ENCODE measurements at places on chromosomes 13 and 19. TPM values are rescaled to one million over a fixed set of nuclear protein-coding genes. Genes with fewer than 3 reads are reported as not detected.

DNA sequence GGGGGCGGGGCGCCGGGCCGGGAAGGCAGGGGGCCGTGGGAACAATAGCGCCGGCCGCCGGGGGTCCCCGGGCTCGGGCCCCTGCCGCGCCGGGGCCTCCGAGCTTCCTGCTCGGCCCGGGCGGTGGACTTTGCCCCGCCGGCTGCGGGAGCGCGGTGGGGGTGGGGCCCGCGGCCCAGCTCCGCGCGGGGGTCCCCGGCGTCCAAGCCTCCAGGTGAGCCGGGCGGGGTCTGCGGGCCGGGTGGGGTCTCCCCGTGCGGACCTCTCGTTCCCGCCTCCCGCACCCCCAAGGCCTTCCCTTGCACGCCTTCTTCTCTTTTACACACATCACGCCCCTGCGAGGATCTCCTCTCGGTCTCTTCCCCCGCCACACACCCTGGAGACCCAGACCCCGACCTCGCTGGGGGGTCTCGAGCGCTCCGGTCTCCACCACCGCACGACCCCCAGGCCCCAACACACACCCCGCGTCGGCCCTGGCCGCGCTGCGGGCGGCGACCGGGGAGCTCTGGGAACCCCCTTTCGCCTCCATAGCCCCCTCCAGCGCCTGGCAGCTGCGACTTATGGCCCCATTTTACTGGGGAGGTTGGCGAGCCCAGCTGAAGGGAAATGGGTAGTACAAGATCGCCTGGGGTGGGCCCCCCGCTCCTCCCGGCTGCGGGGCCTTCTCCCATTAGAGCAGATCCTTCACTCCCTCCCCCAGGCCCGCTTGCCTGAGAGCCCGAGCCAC, 711 bp downstream of the CAMSAP3 start:
- peaks cover 15% of the 10 kb centered on the region for H3K27me3 ChIP-seq
- H3K36me3 ChIP-seq, result no peaks in the 10 kb centered on the region
- H3K4me1 ChIP-seq, result peaks cover 8% of the 10 kb centered on the region
- H3K4me3 ChIP-seq, result no peak overlapping the region
- no peak overlapping the region for H3K27ac ChIP-seq

DNA sequence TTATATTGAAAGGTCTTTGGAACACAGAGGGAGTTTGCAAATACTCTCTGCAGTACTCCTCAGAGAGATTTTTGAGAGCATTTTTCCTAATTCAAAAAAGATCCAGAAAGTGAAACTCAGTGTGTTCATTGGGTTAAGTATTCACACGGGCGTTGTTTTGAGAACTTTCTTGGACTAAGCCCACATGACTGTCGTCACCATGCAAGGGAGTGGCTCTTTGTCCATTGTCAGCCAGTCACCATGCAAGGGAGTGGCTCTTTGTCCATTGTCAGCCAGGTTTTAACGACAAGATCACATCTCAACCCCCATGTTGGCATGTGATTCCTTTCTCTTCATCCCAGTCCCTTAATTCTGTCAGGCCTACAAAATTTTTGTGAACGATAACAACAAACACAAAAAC, 81.2 kb upstream of the STK24 start:
- no peaks in the 10 kb centered on the region for H3K4me1 ChIP-seq
- H3K27ac ChIP-seq, result peak overlapping the region; percentile 23
- no peaks in the 10 kb centered on the region for H3K27me3 ChIP-seq
- no peak for DNase-seq

DNA sequence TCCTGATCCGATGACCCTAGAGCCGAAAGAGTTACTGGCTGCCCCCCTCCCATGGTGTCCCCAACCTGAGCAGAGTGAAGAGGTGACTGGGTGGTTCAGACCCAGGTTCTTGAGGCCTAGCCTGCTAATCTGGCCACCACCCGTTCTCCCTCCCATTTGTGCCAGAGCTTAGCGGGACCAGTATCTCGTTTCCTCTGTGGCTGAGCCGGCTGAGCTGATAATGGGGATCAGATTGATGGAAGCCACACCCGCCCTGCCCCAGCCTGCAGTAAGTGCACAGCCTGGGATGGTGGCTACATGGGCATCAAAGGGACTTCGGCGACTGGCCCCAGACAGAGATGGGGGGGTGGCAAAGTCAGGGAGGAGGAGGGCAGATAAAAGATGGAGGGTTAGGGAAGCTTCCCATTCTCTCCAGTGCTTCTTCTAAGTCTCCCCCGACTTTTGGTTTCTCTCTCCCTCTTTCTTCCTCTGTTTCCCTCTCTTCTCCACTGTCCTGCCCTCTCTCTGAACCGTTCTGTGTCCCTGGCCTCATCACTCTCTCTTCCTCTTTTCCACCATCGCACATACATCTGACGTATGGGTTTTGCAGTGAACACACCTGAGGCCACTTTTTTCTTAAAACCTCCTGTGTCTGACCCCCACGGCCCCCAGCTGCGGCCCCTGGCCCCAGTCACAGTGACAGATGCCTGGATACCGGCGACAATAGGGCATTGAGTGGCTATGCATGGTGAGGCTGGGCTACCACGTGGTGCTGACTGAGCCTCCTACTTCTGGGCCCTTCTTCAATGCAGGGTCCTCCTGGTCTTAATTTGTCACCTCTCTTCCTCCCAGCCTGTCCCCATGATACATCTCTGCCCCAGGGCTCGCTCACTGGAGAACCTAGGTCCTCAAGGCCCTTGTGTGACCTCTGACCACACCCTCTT, 2.4 kb downstream of the ELAVL3 start:
- H3K4me3 ChIP-seq, result no peak overlapping the region
- no peak overlapping the region for H3K27ac ChIP-seq
- H3K36me3 ChIP-seq, result no peaks in the 10 kb centered on the region
- peaks cover 28% of the 10 kb centered on the region for H3K4me1 ChIP-seq
- DNase-seq, result no peak
- peaks cover 21% of the 10 kb centered on the region for H3K27me3 ChIP-seq

- DNase-seq, result no peak
- no peaks in the 10 kb centered on the region for H3K27me3 ChIP-seq
- peak overlapping the region; percentile 72 for H3K4me3 ChIP-seq
- H3K36me3 ChIP-seq, result no peaks in the 10 kb centered on the region
- peak overlapping the region; percentile 98 for H3K27ac ChIP-seq
Observed at GRCh38 chr19:55641426-55642152, 787 bp downstream of the ZNF580 start.

DNA sequence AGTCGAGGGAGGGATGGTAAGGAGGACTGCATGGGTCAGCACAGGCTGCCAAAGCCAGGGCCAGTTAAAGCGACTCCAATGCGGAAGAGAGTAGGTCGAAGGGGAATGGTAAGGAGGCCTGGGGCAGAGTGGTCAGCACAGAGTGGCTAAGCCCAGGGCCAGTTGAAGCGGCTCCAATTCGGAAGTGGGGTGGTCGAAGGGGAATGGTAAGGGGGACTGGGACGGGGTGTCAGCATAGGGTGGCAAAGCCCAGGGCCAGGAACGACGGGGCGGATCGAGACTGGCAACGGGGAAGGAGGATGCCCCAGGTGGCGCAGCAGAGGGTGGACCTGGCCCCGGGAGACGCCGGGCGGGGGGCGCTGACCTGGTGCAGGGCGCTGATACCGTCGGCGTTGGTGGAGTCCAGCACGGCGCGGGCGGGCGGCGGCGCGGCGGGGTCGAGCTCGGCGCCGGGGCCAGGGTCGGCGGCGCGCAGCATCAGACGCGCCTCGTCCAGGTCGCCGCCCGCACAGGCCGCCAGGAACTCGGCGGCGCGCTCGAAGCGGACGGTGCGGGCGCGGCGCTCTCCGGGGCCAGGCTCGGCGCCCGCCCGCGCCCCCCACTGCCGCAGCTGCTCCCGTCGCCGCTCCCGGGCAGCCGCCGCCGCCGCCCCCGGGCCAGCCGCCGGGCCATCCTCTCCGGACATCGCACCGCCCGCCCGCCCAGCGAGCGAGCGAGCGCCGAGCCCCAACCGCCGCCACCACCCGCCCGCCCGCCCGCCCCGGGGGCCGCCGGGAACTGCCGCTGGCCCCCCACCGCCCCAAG, at the start of gene PPP1R12C:
Gene PPP1R12C, minus strand, starts transcription at position 779 of the 804 bp plus-strand sequence. Its CDS starts 94 bp downstream, at position 685.
- H3K4me3 ChIP-seq, result peak within 1 kb of the TSS; percentile 75
- no peaks in the 10 kb centered on the region for H3K27me3 ChIP-seq
- H3K4me1 ChIP-seq, result peaks cover 32% of the 10 kb centered on the region
- DNase-seq, result peak; percentile 47
- peak within 1 kb of the TSS; percentile 97 for H3K27ac ChIP-seq

- H3K36me3 ChIP-seq, result no peaks in the 10 kb centered on the region
- H3K4me3 ChIP-seq, result no peak overlapping the region
- no peaks in the 10 kb centered on the region for H3K4me1 ChIP-seq
- H3K27ac ChIP-seq, result no peak overlapping the region
- H3K27me3 ChIP-seq, result no peaks in the 10 kb centered on the region
Observed at GRCh38 chr13:97027162-97027554, 32.9 kb upstream of the OXGR1 start.

DNA sequence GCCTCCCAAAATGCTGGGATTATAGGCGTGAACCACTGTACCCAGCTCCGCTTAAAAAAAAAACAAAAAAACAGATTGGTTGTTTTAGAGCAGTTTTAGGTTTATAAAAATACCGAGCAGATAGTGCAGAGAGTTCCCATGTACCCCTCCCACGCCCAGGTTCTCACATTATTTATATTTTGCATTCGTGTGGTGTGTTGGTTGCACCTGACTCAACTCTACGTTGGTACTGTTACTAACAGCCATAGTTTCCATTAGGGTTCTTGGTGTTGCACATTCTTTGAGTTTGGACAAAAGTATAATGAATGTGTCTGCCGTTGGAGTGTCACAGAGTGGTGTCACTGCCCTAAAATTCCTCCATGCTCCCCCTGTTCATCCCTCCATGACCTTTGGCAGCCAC, 29.1 kb downstream of the MYO9B start:
- no peak overlapping the region for H3K4me3 ChIP-seq
- H3K27ac ChIP-seq, result no peak overlapping the region
- peaks cover 10% of the 10 kb centered on the region for H3K4me1 ChIP-seq
- H3K36me3 ChIP-seq, result no peaks in the 10 kb centered on the region

DNA sequence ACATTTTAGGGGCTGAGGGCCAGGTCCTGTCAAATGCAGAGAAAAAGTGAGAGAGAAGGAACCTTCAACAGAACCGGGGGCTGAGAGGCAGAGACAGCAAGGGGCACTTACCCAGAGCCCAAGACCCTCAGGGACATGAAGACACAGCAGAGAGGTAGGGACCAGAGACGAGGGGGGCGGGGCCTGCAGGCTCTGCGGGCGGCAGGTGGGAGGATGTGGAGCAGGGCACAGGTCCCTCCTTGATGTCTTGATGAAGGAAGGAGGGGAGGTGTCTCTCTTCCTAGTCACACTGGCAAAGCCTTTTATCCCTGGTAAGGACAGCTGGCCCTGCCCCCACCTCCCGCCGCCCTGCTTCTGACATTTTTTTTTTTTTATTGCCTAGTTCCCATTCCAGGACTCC, at the start of gene KLK14:
Gene KLK14, minus strand, starts transcription at position 277 of the 400 bp plus-strand sequence. Its CDS starts 273 bp downstream, at position 4.
- no peaks in the 10 kb centered on the region for H3K27me3 ChIP-seq

GRCh38 chr13:25871389-25872125, 180.3 kb downstream of the SHISA2 start:
- H3K4me1 ChIP-seq, result no peaks in the 10 kb centered on the region
- no peak overlapping the region for H3K27ac ChIP-seq
- H3K27me3 ChIP-seq, result no peaks in the 10 kb centered on the region
- DNase-seq, result no peak
- no peak overlapping the region for H3K4me3 ChIP-seq

DNA sequence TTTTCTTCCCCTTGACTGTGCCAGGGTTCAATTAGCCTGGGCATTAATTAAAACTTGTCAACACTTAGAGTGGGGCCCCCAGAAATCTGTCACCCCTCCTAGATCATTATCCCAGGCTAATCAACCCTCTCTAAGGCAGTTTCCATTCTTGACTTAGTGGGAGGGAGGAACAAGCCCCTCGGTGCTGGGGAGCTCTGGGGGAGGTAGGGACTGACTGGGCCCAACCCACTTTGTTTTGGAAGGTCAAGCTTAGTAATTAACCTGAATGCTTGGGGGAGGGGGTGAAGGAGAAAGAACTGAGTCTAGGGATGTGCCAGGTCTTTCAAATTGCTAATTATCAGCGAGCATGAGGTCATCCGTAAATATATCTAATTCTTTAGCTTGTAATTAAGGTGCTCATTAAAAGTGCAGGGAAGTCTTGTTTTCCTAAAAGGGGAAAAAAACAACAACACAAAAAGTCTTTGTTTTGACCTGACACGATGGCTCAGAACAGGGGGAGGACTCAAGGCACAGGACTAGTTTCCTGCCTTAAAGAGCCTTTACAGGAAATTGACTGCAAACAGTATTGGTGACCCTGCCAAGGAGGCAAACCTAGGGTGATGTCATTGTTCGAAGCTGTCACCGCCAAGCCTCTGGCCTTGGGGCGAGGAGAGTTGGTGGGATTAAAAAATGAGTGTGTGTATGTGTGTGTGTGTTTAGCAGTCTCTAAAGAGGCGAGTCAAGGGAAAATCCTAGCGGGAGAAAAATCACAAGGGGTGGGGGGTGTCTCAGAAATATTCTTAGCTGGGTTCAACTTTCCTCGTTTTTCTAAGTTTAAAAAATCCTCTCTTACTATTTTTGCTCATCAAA, 19.4 kb downstream of the ACTN4 start:
- peaks cover 72% of the 10 kb centered on the region for H3K4me1 ChIP-seq
- no peaks in the 10 kb centered on the region for H3K36me3 ChIP-seq
- H3K27me3 ChIP-seq, result no peaks in the 10 kb centered on the region
- no peak overlapping the region for H3K4me3 ChIP-seq
- peak overlapping the region; percentile 98 for H3K27ac ChIP-seq

- no peak for DNase-seq
- H3K36me3 ChIP-seq, result no peaks in the 10 kb centered on the region
- H3K27me3 ChIP-seq, result no peaks in the 10 kb centered on the region
Observed at GRCh38 chr13:103238441-103238840, 172.2 kb upstream of the SLC10A2 start.

- H3K4me1 ChIP-seq, result no peaks in the 10 kb centered on the region
- peak overlapping the region; percentile 57 for H3K4me3 ChIP-seq
- H3K36me3 ChIP-seq, result no peaks in the 10 kb centered on the region
- H3K27me3 ChIP-seq, result no peaks in the 10 kb centered on the region
- no peak for DNase-seq
Observed at GRCh38 chr19:56142087-56142787, 1.1 kb downstream of the ZNF444 start.

Gene FAM124A
- 7.2 TPM for total RNA-seq

Gene ZNF480
- total RNA-seq, result 16.4 TPM

Gene NKPD1
- not detected for total RNA-seq

Gene GRK1
- total RNA-seq, result not detected

Gene RUBCNL
- 11.8 TPM for total RNA-seq

Gene PDX1
- total RNA-seq, result not detected

Gene C19orf67
- not detected for total RNA-seq

Gene ZNF296
- not detected for total RNA-seq
